ENCODE measurements at places on chromosomes 7 and 10.

- no peak for DNase-seq
Measured at GRCh38 chr7:128915271-128915819, 4.8 kb upstream of the KCP start.

DNA sequence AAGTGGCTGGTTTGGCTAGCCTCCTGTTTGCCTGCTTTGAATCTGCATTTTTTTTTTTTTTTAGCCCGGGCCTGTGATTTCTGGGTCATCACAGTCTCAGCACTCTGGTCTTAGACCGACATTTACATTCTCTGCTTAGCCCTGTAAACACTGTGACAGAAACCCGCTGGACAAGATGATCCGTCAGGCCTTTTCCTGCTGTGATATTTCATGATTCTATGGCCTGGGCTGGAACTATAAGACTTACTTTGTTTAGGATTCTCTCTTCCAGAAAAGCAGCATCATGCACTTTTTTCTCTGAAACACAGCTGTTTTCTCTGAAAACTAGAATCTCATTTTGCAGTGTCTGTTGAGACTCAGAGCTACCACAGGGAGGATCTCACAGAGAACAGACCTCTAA lies 705.5 kb downstream of the GRID1 start:
- no peak for DNase-seq

GRCh38 chr7:20240080-20240926 lies 23.1 kb upstream of the MACC1 start:
- peak; percentile 41 for DNase-seq

DNA sequence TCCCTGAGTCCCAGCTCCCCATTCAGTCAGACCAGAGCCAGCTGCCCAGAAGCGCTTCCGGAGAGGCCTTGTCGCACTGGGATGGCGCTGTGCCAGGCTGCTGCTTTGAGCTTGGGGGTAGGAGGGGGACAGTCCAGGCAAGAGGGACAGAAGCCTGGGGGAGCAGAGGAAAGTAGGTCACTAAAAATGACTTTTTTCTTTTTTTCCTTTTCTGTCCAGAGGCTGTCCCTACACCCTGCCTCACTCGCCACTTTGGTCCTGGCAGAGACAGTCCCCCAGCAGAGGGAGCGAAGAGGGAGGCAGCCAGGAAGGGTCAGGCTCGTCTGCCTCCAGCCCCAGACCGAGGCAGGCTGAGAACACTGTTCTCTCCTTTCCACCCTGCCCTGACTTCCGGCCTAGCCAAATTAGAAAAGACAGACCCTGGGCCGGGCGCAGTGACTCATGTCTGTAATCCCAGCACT lies 15.8 kb upstream of the TRIM8 start:
- DNase-seq = no peak

DNA sequence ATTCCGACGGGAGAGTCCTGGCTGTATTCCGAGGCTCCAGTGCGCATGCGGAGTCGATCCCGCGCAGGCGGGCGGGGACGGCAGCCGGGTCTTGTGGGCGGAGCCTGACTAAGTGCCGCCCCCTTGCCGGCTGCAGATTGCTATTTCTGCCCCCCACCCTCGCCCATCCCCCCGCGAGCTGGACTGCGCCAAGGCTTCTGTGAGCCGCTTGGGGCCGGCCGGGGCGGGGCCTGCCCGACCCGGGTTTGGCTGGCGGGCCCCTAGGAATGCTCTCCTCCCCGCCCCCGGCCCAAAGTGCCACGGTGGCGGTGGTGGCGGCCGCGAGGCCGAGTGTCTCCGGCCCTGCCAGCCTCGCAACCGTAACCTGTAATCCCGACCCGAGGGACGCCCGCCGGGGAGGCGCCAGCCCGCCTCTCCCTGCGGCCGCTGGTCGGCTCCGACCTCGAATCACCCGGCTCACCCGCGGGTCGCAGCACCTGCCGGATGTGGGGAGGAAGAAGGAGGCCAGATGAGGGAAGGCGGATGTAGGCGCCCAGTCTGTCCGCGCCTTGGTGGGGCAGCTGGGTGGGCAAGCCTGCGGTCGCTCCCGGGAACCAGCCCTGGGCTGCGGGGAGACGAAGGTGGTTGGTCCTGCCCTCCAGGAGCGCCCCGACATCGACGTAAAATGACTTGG lies 702 bp upstream of the KAZALD1 start:
- peak; percentile 94 for DNase-seq

- DNase-seq = no peak
Measured at GRCh38 chr7:18474944-18475343, 20.6 kb upstream of the HDAC9 start.

DNA sequence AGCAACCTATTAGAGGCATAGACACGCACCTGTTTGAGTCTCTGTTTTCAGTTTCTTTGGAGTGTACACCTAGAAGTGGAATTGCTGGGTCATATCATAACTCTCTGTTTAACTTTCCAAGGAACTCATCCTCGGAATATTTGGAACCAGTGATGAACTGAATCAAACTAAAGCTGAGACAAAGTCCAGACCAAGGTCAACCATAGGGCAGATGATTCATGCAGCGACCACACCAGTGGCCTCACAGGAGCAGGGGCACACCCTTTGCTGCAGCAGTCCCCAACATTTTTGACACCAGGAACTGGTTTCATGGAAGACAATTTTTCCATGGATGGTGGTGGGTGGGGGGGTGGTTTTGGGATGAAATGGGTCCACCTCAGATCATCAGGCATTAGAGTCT lies 4.9 kb upstream of the OPTN start:
- DNase-seq = no peak

- DNase-seq = no peak
Measured at GRCh38 chr7:121373177-121373576, 22.9 kb downstream of the FAM3C start.

DNA sequence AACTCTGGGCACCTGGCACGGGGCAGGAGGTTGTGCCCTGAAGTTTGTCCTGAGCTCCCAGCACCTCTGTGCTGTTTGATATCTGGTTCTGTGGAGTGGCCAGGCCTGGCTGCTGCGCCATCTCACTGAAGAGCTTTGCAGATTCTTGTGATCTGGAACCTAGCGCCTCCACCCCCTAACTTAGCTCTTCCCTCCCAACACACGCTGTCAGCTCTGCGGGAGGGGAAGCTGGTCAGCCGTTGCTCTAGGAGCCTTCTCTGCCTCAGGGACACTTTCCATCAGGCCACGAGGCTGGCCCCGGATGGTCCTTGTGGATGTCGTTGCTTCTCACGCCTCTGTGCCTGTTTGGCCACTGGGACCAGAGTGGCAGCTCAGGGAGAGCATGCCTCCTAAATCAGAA lies 213.2 kb downstream of the CCDC3 start:
- DNase-seq = no peak

GRCh38 chr10:35434533-35434932 lies 98.2 kb downstream of the CCNY start:
- no peak for DNase-seq

Data from activated CD8-positive, alpha-beta memory T cell treated with anti-CD3 and anti-CD28 coated beads, Interleukin-2, amount 10 ng/mL, durations not matched to agents 7 days and 5 days (primary cell).